ENCODE measurements at places on chromosomes 6 and 20. TPM values are rescaled to one million over a fixed set of nuclear protein-coding genes. Genes with fewer than 3 reads are reported as not detected.

Gene PAX1
- not detected for total RNA-seq

Gene HBS1L
- 101 TPM for total RNA-seq

Gene BCAS4
- total RNA-seq = 17.8 TPM

Gene TNF
- 0.23 TPM for total RNA-seq

Gene HDAC2
- 144 TPM for total RNA-seq

Gene GRIK2
- total RNA-seq = 139 TPM

Gene GATA5
- total RNA-seq = not detected

Gene MICA
- 2.3 TPM for total RNA-seq

Gene GNAS-AS1
- 1.2 TPM for total RNA-seq

Gene SEL1L2
- total RNA-seq = 0.23 TPM

Gene SOX18
- total RNA-seq = 1.6 TPM

Gene LTA
- total RNA-seq = not detected

Gene FRS3
- total RNA-seq = 11.3 TPM

Gene TINAG
- total RNA-seq = not detected

Gene RAET1E
- not detected for total RNA-seq
